ENCODE measurements at places on chromosomes 1 and 21.

DNA sequence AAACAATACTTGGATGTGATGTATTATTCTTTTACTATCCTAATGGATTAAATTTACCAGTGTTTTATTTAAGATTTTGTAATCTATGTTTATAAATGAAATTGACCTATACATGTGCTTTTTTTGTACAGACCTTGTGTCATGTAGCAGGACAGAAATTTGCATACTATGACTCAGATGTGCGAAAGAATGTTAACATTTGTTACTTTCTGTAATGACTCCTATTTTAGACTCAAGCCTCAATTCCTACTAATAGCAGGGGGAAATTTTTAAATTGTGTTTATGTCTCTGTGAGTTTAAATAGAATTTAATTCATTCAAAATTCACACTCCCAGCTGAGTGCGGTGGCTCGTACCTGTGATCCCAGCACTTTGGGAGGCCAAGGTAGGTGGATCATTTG lies 21.8 kb upstream of the RIMKLA start:
- no peak for DNase-seq

DNA sequence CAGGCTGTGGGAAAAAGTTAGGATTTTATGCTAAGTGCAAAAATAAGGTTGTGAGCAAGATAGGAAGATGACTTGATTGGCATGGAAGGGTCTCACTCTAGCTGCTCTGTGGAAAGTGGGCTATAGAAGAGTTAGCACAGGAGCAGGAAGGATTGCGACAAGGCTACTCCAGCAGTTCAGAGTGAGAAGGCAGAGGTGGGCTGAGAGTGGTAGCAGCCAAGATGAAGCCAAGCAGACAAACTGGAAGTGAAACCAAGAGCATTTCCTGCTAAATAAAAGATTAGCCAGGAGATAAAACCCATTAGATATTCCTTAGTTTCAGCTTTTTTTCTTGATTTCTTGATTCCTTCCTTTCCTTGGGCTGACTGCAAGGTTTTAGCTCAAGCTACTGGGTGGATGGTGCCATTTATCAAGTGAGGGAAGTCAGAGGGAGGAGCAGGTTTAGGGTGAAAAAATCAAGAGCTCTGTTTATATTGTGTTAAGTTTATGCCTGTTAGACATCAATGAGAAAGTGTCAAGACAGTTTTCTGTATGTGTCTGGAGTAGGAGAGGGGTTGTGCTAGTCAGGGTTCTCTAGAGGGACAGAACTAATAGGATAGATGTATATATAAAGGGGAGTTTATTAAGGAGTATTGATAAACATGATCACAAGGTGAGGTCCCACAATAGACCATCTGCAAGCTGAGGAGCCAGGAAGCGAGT lies 33.1 kb upstream of the ZNF644 start:
- DNase-seq = no peak

DNA sequence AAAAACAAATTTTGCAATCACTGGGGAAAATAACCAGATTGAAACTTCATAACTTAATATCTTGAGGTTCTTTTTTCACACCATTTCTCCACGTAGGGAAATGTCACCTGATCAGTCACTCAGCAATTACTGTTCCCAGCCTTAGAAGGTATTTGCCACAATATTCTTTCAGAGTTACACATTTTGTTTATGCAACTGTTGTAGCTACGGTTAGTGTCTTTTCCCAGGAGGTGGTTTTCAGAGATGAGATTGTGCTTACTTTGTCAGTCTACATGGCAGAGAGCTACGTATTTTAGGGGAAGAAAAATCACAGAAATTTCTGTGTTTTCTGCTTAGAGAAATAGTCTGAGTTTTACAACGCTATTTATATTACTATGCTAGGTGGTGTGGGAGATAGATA lies 792.8 kb upstream of the B3GALT2 start:
- DNase-seq = no peak

DNA sequence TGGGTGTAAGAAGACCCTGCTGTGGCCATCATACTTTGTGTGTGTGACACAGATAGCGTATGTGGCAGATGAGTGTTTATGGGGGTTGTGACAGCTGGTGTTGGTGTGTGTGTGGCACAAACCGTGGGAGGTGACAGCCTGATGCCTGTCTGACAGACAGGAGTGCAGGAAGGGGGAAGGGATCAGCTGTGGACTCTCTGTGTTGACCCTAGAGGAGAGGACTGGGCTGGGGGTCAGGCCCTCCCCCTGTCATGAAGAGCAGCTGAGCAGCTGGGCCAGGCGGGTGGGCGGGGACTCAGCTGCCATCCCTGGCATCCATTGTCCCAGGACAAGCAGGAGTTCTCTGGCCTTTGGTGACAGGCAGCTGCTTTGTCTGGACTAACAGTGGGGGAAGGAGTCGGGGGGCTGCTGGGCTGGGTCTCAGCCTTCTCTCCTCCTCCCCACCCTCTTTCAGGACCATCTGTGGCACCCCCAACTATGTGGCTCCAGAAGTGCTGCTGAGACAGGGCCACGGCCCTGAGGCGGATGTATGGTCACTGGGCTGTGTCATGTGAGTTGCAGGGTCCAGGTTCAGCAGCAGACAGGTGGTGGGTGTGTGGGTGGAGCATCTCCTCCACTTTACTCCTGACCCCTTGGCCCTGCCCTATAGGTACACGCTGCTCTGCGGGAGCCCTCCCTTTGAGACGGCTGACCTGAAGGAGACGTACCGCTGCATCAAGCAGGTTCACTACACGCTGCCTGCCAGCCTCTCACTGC lies 2.3 kb downstream of the PLK3 start:
- DNase-seq = no peak

DNA sequence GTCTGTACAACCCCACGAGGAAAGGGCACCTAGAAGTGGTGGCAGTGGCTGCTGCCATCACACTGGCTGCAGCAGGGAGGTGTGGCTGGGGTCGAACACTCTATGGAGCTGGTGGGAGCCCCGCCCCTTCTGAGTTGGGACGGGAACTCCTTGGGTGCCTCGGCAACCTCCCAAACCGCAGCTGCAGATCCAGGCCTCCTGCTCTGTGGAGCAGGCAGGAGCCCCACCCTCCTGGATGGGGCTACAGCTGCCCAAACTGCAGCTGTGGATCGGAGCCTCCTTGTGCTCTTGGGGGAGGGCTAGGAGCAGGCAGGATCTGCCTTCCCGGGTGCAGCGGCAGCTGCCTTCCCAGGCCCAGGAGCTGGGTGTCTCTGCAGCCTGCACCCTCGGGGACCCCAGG lies 38.9 kb upstream of the TARDBP start:
- no peak for DNase-seq

GRCh38 chr1:48462716-48463302 lies 9.2 kb downstream of the SPATA6 start:
- DNase-seq = no peak

- no peak for DNase-seq
Measured at GRCh38 chr1:46983166-46983829, 40.2 kb upstream of the CYP4X1 start.

DNA sequence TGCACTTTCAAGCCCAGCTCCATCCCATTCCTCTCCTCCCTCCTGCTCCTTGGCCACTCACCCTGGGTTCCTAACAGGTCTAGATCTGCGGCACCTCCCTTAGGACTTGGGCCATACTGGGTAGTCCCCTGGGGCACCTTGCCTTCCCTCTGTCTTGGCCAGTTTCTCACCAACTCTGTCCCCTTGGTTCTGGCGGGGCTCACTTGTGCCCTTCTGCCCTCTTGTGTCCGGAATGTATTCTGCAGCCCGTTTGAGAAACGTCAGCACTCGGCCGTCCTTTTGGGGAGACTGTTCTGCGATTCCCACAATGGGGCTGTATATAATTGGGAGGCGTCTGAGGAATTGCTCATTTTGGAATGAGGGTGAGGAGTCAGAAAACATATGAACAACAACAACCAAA lies 162.4 kb downstream of the ZSCAN20 start:
- DNase-seq = peak; percentile 26

- DNase-seq = no peak
Measured at GRCh38 chr1:33576821-33577599, 104.6 kb downstream of the ZSCAN20 start.

DNA sequence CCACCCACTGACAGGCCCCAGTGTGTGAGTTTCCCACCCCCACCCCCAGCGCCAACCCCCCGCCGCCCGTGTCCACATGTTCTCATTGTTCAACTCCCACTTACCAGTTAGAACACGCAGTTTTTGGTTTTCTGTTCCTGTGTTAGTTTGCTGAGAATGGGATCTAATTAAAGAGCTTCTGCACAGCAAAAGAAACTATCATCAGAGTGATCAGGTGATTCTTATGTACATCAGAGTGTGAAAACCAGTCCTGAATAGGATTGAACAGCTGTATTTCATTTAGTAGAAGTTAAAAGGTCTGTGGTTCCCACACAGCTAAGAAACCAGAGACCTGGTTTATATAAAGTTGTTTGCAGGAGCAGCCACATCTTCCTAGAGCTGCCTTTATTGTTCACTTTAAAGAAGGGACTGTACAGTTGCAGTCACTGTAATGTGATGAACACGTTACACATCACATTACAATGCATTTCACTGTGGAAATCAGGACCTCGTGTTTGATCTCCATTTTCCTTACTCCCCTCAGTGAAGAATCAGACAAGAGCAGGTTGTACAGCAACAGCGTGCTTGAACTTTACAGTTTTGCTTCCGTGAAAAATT lies 1.2 kb downstream of the GBP6 start:
- no peak for DNase-seq

DNA sequence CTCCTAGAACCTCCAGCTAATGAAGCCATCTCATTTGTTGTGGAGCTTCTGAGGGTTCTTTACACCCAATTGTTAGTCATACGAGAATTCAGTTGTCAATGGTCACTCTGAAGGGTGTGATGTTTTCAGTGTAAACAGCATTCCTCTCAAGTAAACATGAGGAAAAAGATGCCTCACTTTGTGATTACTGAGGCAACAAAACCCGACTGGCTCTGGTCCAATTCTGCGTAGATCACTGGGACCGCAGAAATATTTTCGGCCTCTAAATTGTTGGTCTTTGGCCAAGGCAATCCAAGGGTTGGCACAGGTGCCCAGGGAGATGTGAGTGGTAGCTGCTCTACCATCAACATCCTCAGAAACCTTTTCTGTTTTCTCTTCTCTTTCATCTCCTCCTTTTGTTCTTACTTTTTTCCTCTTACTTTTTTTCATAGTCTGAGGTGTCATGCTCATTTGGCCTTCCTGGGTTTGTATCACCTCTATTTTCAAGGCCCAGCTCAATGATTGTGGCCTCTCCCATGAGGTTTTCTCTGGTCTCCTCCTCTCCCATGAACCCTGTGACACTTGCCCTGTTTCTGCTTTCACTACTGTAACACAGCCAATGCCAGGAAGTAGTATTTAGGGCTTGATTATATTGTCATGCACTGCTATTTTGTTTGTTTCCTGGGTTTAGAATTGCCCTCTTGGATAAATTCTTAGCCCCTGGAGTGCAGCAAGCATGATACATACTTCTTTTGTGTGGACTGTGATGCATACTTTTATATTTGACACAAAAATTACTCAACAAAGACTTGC lies 221.9 kb downstream of the TNR start:
- no peak for DNase-seq

DNA sequence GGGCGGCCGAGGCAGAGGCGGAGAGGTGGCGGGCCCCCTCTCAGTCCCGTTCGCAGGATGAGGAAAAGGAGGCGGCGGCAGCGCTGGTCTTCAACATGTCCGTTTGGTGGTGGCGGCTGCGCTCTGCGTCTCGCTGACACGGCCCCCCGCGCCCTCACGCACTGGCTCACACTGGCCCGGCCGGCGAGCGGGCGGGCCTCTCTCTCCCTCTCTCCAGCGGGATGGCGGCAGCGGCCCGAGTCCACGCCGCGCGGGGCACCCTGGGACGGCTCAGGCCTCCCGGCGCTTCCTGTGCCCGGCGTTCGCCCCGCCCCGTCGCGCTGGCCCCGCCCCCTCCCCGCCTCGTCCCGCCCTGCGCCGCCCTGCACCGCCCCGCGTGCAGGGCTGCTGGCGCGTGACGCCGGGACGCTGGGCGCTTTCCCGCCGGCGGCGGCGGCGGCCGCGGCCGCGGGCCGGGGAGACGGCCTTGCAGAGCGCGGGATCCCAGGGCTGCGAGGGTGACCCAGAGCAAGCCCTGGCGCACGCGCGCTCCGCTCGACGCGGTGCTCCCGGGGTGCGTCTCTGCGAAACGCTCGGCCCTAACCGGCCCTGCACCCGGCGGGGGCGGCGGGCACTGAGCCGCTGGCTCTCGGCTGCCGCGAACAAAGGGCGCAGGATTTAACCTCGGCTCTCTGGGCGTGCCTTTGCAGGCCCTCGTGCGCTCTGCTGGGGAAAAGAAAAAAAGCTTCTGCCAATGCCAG lies at the start of gene SCAF4:
Gene SCAF4, minus strand, starts transcription at position 262 of the 740 bp plus-strand sequence. CDS start 426 bp downstream, outside the sequence.
- peak; percentile 91 for DNase-seq

DNA sequence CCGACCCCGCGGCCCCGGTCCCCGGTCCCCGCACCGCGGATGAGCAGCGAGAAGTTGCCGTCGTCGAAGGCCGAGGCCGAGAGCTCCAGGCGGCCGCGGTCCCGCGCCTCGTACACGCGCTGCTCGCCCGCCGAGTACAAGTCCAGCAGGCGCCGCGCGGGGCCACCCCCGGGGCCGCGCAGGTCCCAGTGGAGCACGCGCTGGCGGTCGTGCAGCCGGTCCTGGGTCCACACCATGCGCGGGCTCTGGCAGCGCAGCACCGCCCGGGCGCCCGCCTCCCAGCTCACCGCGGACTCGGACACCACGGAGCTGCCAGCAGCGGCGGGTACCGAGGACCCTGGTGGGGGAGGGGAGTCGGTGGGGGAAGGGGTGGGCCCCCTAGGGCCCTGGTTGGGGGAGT lies 2.9 kb downstream of the MXRA8 start:
- DNase-seq = no peak

- peak; percentile 82 for DNase-seq
Measured at GRCh38 chr1:201450721-201451291, 18.2 kb downstream of the PHLDA3 start.

DNA sequence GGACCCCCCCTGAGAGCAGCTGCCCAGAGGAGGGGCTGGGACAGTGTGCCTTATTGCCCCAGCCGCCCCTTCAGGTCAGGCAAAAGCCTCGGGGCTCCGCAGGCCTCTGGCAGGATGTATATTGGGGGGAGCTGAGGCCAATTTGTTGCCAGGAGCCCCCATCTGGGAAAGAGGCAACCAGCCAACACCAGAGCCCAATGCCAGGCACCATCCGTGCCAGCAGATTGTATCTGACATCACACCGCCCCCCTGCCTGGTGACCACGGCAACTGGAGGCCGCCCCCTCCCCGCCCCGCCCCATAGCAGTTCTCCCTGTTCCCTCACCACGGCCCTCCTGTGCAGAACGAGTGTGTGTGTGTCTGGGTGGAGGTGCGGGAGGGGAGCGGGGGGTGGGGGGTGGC lies 3.6 kb upstream of the PLEKHG5 start:
- DNase-seq = no peak

Data from NCI-H226 (cell line).